Left hindlimb (tissue), 1 donor: ENCODE measurements at places on chromosomes 16 and 17.
A peak's percentile ranks its signal among the peaks of the same experiment; 100 is the strongest.

GRCh38 chr16:72889616-72890582 lies 158.0 kb downstream of the ZFHX3 start:
- no peak for DNase-seq

DNA sequence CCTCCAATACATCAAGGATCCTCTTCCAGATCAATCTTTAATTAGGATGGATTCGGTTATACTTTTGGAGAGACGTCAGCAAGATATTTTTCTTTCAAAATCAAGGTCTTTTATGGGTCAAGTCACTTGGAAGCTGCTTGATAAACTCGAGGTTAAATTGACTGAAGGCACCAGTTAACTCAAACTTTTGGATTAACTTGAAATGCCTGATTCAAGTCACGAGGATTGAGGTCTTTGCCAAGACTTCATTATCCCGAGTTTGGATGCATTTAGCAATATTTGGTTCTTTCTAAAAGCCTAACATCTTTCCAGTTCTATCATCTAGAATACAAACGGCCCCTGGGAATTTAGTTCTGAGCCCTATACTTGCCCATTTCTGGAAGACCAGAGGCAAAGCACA lies 82.9 kb downstream of the MYH11 start:
- DNase-seq: no peak

DNA sequence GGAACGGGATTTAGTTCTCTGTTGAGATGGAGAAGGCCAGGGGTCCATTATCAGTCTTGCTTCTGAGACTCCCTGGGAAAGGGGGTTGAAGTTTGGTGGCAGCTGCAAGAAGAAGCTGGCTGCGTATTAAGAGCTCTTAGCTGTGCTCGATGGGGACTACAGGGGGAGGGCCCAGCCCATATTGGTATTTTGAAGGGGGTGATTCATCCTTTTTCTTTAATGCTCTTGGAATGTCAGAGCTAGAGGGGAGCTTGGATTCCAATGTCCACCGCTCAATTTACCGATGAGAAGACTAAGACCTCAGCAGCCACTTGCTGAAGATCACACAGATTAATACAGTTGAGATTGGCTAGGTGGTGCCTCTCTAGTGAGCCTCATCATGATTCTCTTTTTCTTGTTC lies 5.0 kb downstream of the NOG start:
- no peak for DNase-seq

DNA sequence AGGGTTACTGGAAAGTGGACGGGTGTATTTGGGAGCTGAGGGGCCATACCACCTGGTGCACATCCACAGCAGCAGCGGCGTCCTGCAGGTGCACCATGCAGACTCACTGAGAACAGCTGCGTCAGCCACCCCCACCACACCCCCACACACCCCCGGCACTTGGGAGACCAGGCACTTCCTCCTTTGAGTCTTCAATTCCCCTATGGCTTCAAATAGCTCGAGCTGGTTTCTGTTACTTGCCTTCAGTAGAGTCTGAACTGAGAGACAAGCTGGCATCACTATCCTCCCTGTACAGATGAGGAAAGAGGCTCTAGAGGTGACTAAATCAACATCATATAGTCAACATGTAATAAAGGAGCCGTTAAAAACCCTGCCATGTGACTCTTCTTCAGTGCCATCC lies 15.4 kb downstream of the CUEDC1 start:
- no peak for DNase-seq

DNA sequence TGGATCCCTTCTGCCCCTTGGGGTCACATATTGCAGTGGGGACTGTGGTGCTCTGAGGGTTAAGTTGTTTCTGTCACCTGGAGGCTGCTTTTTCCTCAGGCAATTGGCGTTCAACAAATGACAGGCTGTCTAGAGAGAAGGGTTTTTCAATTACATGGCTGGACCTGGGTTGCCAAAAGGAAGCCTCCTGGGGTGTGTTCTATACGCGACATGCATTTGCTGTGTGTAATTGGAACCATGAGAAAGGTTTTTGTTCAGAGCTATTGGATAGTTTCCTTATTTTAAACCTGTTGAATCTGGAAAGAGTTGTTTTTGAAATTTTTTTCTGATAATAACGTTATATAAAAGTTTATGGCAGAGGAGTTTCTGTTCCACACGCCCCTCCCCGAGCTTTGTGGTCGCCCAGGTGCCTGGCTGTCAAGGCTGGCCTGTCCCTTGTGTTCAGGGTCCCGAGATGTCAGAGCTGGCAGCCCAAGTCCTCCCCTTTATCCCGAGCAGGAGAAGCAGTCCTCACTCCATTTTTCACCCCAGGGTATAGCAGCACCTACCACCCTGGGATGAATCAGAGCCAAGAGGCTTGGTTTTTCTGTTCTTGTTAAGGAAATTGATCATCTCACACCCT lies 26.1 kb upstream of the ZNF750 start:
- peak; percentile 32 for DNase-seq

GRCh38 chr16:86910161-86910769 lies 331.9 kb downstream of the FOXL1 start:
- DNase-seq: peak; percentile 41

DNA sequence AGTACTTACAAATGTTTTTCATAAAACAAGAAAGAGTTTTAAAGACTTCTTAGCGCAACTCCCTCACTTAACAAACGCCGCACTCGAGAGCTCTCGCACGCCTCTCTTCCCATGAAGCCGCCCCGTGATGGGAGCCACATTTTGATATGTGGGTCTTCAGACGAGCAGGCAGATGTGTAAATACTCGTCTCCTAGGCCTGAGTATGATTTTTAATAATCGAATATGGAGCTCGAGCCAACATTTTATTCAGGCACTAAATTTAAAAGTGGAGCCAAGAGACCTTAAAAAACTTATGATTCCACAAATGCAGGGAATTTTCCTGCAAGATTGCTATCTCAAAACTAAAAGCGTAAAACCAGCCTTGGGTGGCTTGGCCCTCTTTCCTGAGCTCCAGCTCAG lies 55.4 kb downstream of the IRX6 start:
- peak; percentile 45 for DNase-seq

- no peak for DNase-seq
Measured at GRCh38 chr16:28182183-28182582, 29.6 kb downstream of the XPO6 start.

- no peak for DNase-seq
Measured at GRCh38 chr17:27862004-27862403, 31.2 kb downstream of the LYRM9 start.

DNA sequence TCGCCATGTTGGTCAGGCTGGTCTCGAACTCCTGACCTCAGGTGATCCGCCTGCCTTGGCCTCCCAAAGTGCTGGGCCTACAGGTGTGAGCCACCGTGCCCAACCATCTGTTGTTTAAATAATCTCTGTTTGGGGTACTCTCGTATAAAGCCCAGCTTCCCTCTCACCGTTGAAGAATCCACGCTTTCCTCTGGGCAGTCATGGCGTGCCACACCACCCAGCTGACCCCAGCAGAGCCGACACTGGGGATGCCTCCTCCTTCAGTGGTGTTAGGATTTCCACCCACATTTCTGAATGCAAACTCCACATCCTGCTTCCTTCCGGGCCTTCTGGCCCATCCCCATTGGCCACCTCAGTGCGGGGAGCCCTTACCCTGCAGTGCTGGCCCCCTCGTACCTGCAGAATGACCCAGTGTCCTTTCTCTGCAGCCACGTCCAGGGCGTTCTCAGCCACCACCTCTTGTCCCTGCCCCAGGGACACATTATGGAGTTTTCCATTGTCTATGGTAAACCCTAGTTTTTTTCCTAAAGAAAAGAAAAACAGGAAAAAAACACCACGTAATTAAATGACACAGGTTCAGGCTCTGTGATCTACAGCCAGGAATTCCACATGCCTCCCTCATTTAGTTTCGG lies 60.4 kb downstream of the PGS1 start:
- DNase-seq: no peak

GRCh38 chr17:34623856-34624766 lies 44.7 kb downstream of the TMEM132E start:
- DNase-seq: no peak

DNA sequence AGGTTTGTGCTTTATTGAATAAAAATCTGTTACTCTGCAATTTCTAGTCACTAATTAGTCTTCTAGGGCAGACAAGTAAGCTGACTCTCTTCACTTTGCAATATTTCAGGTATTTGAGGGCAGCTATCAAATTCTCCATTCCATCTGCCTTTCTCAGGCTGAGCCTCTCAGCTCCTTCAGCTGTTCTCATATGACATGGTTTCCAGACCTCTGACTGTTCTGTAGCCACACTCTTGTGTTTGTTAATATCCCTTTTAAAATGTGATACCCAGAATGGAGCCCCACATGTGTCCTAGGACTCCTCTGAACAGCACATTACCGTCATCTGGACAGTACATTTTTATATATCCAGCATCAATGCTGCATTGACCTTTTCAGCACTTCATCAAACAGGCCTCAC lies 46.1 kb upstream of the MTMR4 start:
- DNase-seq: no peak

DNA sequence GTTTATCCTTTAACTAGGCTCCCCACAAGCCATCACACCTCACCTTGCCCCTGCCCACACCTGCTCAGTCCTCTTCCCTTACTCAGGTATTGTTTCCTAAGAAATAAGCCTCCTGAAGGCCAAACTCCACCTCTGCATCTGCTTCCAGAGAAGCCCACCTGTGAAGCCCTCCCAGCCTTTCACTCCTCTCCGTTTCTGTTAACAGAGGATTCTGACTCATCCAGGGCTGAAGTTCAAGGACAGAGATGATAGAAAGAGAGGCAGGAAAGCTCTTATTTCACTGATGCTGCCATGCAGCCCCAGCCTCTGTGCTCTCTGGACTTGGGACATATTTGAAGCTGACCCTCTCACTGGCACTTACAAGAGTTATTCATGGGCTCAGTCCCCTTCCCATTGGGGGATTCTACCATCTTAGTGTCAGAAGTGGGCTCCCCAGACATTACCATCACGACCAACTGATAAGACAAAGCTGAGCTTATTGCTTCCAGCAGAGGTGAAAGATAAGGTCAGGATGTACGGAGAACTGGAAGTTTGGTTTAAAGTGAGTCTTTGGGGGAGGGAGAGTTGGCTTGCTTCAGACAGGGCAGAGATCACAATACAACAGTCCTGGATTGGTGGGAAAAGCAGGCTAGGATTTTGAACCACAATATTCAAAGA lies 35.3 kb upstream of the XYLT2 start:
- DNase-seq: no peak

- no peak for DNase-seq
Measured at GRCh38 chr16:78566397-78567073, 467.1 kb downstream of the WWOX start.

- peak; percentile 79 for DNase-seq
Measured at GRCh38 chr17:574061-574460, 140.6 kb downstream of the VPS53 start.

DNA sequence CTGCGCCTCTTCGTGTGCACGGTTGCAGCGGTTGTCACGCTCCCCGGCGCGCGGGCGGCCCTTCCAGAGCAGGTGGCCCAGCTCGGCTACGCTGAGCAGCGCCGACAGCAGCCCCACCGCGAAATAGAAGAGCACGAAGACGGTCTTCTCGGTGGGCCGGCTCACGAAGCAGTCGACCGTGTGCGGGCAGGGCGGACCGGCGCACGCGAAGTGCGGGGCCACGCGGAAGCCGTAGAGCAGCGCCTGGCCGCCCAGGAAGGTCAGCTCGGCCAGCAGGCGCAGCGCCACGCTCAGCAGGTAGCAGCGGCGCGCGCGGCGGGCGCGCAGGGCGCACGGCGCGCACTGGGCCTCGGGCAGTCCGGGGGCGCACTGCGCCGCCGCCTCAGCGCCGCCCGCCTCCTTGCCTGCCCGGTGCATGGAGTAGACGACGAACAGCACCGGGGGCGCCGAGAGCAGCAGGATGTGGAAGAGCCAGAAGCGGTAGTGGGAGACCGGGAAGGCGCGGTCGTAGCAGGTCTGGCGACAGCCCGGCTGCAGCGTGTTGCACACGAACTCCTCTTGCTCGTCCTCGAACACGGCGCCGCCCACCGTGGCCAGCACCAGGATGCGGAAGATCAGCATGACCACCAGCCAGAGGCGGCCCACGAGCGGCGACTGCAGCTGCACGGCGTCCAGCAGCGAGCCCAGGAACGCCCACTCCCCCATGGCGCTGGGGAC lies 1.3 kb downstream of the GJD3 start:
- DNase-seq: no peak

GRCh38 chr17:56985371-56986162 lies 7.6 kb downstream of the SCPEP1 start:
- DNase-seq: no peak

GRCh38 chr16:27220527-27220926 lies 17.2 kb downstream of the KDM8 start:
- no peak for DNase-seq

DNA sequence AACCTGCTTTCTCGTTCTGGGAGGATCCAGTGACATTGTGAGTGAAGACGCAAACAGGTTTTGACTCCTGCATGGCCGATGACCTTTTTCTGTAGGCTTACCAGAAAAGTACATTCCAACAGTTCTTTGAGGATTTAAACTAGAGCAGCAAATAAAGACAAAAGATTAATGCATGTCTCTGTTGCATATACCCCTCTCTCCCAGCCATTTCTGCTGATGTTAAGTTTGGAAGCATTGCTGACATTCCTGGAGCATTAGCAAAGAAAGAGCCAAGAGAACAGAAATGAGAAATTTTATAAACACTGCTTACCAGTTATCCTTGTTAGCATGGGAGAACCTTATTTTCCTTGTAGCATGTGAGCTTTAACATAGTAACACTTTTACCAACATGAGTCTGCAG lies 49.3 kb downstream of the SIAH1 start:
- no peak for DNase-seq

DNA sequence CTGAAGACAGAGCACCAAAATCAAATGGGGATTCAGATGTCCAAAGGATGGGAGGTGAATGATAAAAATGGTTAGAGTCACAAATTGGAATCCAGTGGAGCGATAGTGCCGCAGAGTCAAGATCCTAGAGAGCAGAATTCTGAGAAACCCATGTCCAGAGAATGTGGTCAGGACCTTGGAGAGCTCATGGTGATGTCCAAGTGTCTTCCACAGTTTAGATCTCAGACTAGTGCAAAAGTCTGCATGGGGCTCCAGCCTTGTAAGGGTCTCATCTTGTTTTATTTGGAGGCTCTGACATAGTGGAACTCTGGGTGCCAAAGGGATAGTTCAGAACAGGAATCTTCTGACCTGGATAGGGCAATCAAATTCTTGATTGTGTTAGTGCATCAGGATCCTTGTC lies 245.9 kb upstream of the HSBP1 start:
- no peak for DNase-seq

DNA sequence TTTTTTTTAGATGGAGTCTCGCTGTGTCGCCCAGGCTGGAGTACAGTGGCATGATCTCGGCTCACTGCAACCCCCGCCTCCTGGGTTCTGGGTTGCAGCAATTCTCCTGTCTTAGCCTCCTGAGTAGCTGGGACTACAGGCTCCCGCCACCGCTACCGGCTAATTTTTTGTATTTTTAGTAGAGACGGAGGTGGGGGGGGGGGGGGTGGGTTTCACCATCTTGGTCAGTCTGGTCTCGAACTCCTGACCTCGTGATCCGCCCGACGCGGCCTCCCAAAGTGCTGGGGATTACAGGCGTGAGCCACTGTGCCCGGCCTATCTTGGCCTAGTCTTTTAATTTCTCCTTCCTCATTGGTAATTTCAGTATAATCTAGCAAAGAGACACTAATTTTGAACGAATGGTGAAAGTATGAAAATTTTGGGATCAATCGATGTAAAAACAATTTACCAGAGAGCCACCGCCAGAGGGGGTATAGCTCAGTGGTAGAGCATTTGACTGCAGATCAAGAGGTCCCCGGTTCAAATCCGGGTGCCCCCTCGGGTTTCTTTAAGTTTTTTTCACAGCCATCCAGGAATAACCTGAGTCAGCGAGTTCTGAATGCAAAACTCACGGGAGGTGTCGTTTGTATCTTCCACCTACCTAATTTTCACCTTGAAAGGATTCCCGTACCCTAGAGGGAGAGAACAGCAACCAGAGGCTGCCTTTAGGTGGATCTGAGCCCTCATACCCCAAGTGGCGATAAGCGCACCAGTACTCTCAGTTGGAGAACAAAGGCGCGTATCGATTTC lies 2.5 kb upstream of the LASP1 start:
- peak; percentile 80 for DNase-seq
